ENCODE measurements at places on chromosomes 13 and 19.
A peak's percentile ranks its signal among the peaks of the same experiment; 100 is the strongest.

DNA sequence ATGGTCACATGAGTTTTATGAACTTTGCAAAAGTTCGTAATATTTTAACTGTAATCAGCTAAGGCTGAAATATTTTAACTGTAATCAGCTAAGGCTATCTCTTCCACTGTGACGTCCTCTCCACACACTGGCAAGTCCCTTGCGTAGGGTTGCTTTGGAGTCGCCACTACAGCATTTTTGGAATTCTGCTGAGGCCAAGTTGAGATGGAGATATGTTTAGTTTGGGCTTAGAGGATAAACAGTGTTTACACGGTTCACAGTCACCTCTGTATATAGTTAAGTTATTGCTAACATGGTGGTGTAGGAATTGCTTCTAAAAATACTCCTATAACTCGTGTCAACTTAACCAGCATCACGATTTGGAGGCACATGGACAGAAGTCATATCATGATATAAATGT lies 143.6 kb upstream of the SERP2 start:
- DNase-seq: no peak

GRCh38 chr19:6710273-6711077 lies 10.0 kb downstream of the C3 start:
- DNase-seq: no peak

GRCh38 chr19:28736528-28736927 lies 476.4 kb downstream of the UQCRFS1 start:
- no peak for DNase-seq

DNA sequence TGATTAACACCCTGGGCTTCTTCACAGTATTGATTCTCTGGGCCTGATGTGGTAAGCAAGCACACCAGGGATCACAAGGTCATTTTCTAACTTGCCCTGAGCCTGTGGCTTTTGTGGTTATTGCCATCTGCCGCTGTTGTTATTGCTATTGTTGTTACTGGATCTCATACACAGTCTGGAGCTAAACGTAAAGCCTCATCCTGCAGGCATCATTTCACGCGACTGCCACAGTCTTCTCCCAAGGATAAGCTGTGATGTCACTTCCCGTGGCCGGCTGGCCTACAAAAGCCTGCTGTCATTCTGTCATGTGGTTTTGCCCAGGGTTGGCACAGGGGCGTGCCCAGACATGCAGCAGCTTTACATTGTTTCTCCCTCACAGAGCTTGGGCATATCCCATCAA lies 154.0 kb upstream of the GPR12 start:
- no peak for DNase-seq

GRCh38 chr19:8208922-8209461 lies at the start of gene CERS4:
CERS4 (plus strand) TSS chr19:8209370; CDS start chr19:8251077, 41,707 bp downstream.
- no peak for DNase-seq

GRCh38 chr19:23956051-23956450 lies 41.4 kb downstream of the ZNF726 start:
- no peak for DNase-seq

DNA sequence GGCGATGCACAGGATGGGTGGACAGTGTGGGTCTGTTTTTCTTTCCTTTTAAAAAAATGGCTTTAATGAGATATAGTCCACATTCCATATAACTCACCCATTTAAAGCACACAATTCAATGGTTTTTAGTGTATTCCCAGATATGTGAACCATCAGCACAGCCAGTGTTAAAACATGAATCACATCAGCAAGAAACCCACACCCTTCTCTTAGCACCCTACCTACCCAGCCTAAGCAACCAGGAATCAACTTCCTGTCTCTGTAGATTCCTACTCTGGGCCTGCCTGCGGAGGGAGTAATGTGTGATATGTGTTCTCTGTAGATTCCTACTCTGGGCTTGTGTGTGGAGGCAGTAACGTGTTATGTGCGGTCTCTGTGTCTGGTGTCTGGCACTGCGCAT lies 11.9 kb downstream of the TMEM255B start:
- no peak for DNase-seq

DNA sequence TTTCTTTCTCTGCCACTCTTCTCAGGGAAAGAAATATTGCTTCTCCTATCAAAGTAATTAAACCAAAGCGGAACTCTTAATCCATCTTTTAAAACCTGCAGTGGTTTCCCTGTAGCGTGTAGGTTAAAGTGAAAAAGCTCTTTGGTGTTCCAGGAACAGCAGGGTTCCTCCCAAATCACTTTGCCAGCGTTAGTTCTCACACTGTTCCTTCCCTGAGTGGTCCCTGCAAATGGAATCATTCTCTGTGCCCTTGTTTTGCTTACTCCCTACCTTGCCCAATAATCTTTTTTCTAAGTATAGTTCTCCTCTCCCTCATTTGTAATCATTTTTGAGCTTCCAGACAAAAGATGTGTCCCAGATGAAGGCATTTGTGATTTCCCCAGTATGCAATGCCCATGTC lies 207.5 kb downstream of the HS6ST3 start:
- DNase-seq: no peak

DNA sequence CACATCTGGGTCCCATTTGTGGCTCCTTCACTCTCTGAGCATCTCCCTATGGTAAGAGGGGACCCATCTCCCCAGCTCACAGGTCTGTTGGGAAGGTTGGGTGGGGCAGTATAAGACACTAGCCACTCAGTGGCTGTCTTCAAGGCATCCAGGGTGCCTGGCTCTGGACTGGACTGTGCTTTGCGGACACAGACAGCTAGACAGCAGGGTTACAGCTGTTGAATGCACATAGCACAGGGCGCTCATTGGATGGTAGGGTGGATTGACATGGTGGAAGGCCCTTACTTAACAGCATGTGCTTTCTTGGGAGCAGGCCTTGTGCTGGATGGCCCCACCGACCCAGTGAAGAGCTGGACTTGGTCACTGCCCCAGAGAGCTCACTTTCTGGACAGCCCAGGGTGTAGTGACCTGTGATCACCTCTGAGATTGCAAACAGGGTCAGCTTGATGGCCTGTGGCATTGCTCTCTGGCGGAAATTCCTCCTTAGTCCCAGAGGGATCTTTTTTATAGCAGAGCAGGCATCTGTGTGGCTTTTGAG lies 1.9 kb downstream of the ZNF444 start:
- no peak for DNase-seq

GRCh38 chr13:34638897-34639296 lies 303.2 kb upstream of the NBEA start:
- no peak for DNase-seq

DNA sequence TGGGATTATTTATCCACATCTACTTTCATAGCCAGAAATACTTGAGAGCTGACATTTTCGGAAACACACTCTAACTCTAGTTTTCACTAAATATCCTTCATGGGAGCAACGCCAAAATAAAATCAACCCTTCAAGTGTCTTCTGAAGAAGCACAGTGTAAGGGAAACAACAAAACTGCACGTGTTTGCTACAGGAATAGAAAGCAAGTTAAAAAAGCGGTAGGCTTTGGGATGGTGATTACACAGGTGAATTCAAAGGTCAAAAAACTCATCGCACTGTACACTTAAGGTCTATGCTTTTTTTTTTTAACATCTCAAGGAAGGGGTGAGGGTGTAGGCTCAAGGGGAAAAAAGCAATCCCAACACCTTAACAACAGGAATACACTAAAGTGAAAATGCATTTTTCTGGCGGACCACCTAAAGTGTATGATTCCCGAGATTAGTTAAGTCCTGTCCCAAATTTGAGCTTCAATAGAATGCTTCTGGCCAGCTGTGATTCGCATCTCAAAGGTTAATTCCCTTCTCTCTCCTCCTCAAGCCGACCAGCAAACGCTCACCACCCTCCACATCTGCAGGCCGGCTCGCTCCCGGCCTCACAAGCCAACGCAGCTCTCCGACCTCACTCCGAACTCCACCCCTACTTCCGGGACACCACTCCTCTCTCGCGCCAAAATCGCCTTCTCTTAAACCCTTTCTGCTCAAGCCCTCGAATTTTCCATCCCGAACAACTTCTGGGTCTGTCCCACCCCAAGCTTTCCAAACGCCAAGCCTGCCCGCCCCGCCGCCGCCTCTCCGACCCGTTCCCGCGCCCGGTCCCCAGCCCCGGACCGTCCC lies 1.1 kb downstream of the ARGLU1 start:
- DNase-seq: no peak

DNA sequence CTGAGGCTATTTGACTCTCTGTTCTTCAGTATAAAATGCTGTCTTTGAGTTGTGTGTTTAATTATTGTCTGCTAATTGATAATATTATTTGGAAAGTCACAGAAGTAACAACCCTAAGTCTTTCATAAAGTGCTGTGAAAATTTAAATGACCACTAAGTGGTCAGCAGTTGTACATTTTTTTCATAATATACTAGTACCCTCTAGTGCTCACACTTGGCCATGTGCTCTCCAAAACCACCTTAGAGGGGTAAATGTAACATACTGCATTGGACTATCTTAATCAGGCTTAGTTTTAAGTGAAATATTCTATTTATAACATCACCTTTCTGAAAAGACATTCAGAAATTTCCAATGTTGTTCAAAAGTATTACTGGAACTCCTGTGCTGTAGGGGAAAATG lies 745.3 kb downstream of the GPC5 start:
- DNase-seq: no peak

DNA sequence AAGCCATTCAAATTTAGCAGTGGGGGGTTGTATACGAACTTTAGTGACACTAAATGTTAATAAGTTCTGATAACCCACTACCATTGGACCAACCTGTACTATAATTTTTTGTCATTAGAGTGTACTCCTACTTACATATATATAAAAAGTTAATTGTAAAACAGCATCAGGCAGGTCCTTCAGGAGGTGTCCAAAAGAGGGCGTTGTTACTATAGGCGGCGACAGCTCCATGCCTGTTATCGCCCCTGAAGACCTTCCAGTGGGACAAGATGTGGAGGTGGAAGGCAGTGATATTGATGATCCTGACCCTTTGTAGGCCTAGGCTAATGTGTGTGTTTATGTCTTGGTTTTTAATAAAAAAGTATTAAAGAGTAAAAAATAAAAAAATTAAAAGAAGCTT lies 27.5 kb downstream of the SPRYD7 start:
- DNase-seq: no peak

DNA sequence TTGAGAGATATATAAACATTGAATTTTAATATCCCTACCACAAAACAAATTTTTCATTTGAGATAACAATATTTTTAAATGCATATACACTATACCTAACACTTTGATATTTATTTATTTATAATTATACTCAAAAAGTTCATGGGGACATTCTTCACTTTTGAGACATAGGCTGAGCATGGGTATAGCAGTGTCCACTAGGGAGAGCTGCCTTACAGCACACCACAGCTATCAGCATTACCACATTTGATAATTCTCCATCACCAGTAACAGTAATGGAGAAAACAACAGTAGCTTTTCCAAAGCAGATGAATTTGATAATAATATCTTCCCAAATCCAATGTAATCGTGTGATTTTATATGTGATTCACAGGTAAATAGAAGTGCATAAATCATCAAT lies 626.1 kb downstream of the DACH1 start:
- DNase-seq: no peak

- no peak for DNase-seq
Measured at GRCh38 chr19:1064661-1065605, 2.0 kb upstream of the ARHGAP45 start.

DNA sequence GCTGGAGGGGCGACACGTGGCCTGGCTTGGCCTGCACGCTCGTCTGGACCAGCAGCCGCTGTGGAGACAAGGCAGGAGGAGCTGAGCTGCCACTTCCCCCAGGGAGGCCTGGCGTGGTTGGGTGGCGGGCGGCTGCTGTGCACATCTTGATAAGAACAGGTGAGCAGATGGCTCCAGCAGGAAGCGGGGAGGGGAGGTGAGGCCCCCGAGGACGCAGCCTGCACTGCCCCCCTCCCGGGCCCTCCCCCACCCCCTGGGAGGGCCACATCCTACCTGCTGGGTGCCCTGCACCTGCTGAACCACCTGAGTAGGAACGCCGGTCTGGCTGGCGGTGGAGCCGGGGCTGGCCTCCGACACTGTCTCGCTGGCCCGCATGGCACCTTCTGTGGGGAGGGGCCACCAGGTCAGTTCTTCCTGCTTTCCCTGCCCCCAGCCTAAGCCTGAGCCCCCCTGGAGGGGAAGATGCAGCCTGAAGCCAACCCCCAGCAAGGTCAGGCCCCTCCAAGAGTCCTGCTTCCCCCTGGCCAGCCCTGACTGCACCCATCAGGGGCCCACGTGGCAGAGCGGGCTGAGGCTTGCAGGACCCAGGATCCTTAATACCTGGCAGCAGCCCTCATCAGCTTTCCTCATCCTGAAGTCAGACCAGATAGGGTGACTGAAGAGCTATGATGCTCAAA lies 22.8 kb downstream of the RFX1 start:
- DNase-seq: no peak

- DNase-seq: no peak
Measured at GRCh38 chr13:111142472-111142871, 27.4 kb downstream of the ARHGEF7 start.

- DNase-seq: no peak
Measured at GRCh38 chr19:44912854-44913253, 1.6 kb upstream of the APOC1 start.

GRCh38 chr13:41004875-41005693 lies 14.0 kb downstream of the ELF1 start:
- DNase-seq: no peak

- DNase-seq: peak; percentile 38
Measured at GRCh38 chr19:53195265-53195903, 2.2 kb upstream of the ZNF665 start.

DNA sequence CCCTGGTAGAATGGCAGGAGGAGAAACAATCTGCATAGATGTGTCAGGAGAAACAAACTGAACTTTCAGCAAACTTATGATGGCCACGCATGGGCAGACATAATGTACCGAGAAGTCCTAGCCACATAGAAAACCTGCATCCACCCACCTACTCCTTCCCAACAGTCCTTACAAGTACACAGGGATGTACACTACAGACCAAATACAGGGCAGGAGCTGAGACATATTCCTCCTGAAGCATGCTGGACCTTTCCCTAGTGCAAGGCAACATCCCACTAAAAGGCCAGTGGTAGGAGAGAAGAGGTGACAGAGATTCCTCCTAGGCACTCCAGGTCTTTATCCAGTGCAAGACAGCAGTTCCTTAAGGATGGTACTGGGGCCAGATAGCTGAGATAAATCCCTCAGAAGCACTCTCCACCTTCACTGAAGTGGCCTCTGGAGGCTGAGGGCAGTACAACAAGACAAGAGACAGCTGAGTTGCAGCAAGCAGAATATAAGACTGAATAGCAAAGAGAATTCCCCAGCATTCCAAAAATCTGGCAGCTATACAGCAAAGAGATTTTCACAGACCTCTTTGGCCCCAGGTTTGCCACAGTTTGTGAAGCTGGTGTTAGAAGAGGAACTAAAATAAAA lies 18.3 kb downstream of the VWA8 start:
- DNase-seq: no peak

DNA sequence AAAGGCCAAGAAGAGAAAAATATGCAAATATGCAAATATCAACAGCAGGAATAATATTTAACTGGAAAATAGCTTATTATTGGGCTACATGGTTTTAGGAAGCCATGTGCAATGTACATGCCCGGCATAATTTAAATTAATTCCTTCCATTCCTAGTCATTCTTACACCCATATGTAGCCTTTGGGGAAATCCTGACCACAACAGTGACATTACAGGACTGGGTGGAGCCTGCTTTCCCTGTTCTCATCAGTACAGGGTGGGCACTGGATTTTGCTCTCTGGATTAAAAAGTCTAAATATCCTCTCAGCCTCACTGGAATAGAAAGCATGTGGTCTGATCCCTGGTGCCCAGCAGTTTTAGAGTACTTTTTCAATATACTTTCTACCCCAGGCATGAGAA lies 198.2 kb downstream of the DNAJC15 start:
- no peak for DNase-seq

- DNase-seq: no peak
Measured at GRCh38 chr13:52156724-52157261, 2.6 kb downstream of the NEK3 start.

Data from NCI-H1436 treated with DMSO at 0.1 percent for 48 hours (cell line).